Upper lobe of left lung (tissue), 6 donors: ENCODE measurements at places on chromosomes 3 and 15. TPM values are rescaled to one million over a fixed set of nuclear protein-coding genes. Genes with fewer than 3 reads are reported as not detected.

Gene OR5K2
- total RNA-seq: not detected

DNA sequence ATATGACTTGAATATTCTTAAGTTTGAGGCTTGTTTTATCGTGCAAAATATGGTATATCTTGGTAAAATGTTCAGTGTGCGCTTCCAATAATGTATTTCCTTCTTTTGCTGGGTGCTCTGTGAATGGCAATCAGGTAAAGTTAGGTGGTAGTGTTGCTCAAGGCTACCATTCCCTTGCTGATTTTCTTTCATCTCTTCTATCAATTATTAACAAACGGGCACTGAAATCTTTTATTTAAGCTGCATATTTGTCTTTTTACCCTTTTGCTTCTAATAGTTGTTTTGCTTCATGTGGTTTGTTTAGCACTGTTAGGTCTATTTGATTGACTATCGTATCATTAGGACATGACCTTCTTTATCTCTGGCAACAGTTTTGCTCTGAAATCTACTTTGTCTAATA is 242.3 kb downstream of the CTNNB1 start:
- H3K27ac ChIP-seq: no peak overlapping the region
- no peak for DNase-seq
- no peaks in the 10 kb centered on the region for H3K27me3 ChIP-seq
- H3K4me3 ChIP-seq: no peak overlapping the region

DNA sequence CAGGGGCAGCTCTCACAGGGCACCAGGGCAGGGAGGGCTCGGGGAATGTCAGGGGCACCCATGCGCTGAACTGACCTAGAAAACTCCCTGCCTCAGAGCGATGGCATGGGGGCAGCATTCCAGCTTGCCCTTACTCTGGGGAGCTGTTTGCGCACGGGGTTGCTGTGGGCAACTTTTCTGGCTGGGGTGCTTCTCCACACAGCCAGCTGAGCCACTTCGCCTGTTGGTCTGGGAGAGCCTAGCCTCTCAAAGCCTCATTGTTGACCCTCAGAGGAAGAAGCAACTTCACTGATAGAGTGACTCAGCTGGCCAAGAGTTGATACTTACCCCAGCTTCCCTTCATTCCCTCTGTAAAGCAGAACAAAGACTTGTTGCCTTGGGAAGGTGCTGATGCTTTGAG is 42.6 kb upstream of the MRPS22 start:
- H3K27ac ChIP-seq: no peak overlapping the region
- H3K27me3 ChIP-seq: no peaks in the 10 kb centered on the region
- DNase-seq: no peak
- H3K4me1 ChIP-seq: no peaks in the 10 kb centered on the region

DNA sequence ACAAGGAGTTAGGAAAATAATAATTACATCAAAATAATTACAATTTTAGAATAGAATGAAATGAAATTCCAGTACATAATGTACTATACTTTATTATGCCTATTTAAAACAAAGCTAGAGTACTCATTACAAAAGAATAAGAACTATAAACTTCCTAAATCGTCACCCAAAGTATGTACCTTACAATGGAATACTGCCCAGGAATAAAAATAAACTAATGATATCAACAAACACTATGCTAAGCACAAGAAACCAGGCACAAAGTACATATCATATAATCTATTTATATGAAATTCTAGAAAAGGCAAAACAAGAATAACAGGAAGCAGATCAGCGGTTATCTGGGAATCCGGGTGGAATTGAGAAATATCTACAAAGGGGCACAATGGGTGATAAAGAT is 84.7 kb downstream of the MYO9A start:
- H3K4me1 ChIP-seq: peaks cover 9% of the 10 kb centered on the region
- H3K36me3 ChIP-seq: peaks cover 20% of the 10 kb centered on the region
- DNase-seq: no peak
- H3K27me3 ChIP-seq: no peaks in the 10 kb centered on the region
- no peak overlapping the region for H3K4me3 ChIP-seq
- H3K27ac ChIP-seq: no peak overlapping the region

GRCh38 chr3:105413343-105413887 is 46.7 kb downstream of the ALCAM start:
- no peaks in the 10 kb centered on the region for H3K4me1 ChIP-seq
- H3K27me3 ChIP-seq: no peaks in the 10 kb centered on the region
